ENCODE measurements at places on chromosomes 2 and 18.

DNA sequence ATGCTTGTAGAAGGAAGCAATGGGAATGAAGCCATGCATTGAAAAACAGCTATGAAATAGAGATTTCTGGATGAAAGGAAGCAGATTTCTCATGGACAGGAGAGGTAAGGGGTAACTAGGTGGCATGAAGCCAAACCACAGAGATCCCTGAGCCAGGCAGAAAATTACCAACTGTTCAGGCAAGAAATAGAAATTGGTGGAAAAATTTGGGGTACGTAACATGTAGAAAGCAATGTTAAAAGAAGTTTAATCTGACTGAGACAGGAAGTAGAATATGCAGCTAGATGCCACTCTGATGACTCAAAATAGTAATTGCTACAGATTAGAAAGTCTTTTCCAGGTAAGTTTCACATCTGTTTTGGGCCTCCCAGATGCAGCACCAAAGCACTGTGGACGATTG, 928.5 kb upstream of the CELF4 start:
- DNase-seq: no peak

DNA sequence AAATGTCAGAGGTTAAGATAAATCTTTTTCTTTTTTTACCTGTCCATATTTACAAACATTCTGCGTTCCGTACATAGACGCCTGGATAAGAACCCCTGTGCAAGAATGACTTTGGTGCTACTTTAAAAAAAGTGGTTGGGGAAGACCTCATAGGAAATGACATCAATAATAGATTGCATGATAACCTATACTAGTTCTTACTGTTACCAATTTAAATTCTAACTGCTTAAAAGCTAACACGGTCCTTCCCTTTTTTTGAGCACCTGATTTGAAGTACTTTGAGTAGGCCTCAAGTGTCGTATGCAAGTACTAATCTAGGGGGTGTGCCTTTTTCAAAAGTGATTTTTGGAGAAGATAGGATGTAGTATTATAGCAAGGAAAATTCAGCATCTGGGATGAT, 2.1 kb downstream of the SLC39A10 start:
- no peak for DNase-seq

GRCh38 chr2:241897231-241897916, 27.8 kb downstream of the RTP5 start:
- no peak for DNase-seq

DNA sequence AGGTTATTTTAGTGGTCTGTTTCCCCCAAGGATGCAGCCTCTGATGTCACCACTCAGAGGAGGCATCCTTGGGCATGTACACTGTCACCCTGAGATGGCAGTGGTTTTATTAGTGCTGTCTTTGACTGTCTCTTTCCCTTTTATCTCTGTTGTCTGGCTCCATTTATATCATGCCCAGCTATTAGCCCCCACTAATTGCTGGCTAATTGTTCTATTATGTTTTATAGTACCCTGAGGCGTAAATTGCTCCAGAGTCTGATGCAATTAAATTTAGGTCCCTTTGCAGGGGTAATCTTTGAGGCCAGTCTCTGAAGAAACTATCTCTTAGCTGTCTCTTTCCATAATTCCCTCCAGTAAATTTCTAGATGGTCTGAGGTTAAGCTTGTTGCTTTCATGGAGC, 301.0 kb upstream of the KLHL29 start:
- DNase-seq: no peak

DNA sequence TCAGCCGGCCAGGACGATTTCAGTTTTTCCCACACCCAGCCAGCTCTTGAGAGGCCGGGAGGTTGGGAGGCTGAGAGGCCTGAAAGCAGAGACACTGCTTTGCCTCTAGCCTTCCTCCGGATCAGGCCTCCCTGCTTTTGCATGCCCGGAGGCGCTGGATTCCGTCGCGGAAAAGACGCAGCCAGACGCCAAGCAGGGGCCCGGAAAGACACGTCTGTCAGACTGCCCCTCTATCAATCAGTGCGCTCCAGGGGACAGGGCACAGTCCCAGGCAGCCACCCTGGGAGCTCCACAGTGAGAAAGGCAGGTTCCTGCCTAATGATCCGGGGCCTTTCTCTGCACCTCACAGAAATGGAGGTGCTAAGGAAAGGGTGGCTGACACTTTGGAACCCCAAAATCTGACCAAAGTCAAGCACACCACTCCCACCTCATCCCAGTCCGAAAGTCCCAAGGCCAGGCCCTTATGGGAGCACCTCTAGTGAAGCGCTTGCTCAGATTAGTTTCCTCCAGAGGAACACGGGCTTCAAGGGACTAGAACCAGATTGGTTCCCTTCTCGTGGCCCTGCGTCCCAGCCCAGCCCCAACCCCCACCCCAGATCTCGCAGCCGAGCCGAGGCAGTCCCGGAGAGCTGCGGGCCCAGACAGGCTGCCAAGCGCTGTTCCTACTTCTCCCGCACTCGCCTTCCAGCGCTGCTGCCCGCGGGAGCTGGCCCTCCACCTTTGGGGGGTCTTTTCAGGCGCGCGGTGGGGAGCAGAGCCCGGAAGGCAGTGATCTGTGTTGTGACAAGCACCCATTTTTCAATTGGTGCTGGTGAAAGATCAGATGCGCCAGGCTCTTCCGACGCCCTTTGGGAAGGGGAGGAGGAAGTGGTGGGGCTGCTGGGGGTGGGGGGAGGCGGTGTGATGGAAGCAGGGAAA, 5.0 kb downstream of the DLX1 start:
- no peak for DNase-seq

GRCh38 chr2:150997702-150998440, 263.8 kb downstream of the RBM43 start:
- DNase-seq: no peak

- DNase-seq: no peak
Measured at GRCh38 chr18:1511619-1512311, 607.1 kb downstream of the ADCYAP1 start.

DNA sequence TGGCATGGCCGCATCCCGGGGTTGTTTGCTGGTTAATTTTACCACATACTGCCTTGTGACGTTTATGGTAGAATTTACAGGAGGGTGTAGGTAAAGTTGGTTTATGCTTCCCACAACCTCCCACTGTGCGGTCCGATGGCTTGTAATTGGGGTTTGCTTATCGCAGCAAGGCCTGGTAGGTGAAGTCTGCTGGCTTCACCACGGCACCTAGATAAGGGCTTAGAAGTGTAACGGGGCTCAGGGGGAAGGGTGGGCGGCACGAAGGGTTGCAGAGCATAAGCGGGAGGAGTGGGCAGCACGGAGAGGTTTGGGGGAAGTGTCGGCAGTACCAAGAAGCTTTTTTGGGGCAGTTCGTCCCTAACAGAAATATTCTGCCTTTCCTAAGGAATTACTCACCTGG, 39.0 kb upstream of the TMEM131 start:
- DNase-seq: no peak

DNA sequence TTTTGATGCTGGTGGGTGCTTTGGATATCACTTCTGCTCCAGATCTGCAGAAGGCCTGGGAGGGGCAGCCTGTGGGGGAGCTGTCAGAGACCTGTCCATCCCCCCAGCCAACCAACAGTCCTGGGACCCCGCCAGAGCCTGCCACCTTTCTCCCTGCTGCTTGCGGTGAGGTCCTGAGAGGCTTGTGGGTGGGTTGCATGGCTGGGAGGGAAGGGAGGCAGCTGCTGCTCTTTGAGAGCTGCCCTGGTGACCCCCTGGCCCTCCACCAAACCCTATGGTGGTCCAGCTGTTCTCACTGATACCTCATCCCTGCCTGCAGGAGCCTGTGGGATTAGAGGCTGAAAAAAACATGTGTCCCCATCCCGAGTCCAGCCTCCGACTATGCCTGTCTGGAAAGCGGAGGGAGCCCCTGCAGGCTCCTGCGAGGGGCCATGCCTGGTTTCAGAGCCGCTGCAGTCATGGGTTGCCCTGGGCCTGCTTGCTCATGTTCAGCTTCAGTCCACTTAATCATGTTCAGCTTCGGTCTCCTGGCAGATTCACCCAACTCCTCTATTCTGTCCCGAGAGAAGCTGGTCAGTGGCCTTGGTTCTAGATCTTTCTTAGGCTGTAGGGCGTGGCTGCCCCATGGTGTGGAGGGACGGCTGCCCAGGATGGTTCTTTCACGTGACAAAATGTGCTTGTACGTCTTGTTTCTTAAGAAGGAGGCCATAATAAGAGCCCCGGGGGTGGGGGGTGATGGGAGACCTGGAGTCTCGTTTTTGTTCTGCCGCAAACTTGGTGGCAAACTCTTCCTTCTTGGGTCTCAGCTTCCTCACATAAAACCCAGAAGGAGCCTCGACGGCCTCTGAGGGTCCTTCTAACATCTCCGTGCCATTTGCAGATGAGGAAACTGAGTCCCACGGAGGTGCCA, 98.5 kb downstream of the CTIF start:
- DNase-seq: no peak

- DNase-seq: no peak
Measured at GRCh38 chr2:62010632-62011256, 105.3 kb downstream of the COMMD1 start.

- no peak for DNase-seq
Measured at GRCh38 chr18:57621246-57621604, 411 bp downstream of the NARS1 start.

DNA sequence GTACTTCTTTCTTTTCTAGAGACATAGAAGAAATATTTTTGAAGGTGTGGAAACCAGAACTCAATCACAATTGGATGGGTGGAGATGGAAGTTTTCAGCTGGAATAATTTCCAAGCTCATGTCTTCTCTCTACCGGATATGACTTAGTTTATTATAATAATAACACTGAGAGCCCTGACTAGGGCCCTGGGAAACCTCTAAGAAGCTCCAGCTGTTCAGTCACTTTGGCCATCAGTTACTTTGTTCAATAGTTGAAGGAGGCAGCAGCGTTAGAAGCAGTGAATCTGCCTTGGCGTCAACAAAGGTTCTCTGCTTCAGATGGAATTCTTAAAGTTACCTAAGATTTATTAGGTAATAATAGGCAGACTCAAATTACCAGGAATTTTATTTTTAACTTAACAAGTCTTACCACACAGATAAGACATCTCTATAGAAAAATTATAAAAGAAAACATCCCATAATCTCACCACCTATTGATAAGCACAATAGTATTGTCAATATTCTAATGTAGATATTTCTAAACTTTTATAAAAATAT, 293.8 kb upstream of the CHAC2 start:
- no peak for DNase-seq

DNA sequence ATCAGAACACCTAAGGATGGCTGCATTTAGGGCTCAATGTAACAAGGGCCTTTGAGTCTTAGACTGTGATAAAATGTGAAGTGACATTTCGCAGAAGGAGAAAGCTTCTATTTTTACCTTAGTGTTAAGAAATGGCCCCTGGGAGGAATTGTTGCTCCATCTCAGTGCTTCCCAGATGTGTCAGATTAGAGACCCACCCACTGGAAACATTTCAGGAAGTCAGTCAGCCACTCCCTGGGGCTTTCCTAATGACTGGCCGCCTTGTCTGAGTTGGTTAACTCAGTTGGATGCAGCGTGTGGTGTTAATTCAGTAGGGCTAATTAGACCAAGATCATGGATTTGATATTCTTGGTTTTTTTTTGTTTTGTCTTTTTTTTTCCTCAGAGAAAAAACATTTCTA, 355.9 kb downstream of the PIK3C3 start:
- no peak for DNase-seq

DNA sequence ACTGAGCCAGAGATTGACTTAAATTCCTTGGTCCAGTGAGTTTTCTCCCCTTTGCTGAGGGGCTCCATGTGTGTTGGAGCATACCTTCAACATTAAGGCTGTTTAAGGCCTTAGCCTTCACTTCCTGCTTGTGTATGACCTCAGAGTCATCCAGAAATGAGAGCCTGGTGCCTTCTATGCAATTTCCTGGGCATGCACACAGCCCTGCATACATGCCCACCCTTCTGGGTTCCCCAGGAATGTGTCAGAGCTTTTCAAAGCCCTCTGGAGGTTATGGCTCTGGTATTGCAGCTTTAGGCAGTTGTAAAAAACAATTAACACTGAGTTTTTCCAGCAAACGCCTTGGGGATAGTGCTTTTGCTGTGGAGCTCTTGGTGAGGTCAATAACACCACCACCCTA, 16.7 kb downstream of the IL1R1 start:
- DNase-seq: no peak

DNA sequence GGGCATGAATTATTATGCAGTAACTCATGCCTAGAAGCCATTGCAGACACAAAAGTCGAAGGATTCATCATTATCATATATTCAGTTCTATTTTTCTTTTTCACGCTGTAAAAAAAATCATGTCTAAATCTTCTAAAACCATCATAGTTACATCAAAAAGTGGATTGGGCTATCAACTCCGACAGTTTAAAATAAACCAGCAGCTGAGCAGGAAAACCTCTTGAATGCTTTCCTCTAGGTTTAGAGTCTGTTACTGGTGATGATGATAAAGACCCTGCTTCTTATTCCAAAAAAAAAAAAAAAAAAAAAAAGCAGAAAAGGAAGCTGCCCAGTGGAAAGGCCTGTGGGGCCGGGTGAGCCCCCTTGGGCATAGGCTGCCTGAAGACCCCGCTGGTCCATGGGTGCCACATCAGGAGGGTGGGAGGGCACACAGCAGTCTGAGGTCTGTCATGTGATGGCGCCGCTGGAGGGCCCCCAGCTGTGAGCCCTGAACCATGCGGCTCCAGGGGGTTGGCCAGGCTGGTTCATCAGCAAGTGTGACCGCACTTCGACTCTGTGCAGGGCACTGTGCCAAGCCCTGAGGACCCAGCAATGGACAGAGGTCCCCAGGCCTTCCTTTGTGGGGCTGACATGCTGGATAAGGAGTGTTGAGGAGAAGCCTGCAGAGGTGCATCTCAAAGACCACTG, 199.6 kb downstream of the EIPR1 start:
- no peak for DNase-seq

GRCh38 chr18:67134911-67135310, 381.6 kb downstream of the DSEL start:
- DNase-seq: no peak

DNA sequence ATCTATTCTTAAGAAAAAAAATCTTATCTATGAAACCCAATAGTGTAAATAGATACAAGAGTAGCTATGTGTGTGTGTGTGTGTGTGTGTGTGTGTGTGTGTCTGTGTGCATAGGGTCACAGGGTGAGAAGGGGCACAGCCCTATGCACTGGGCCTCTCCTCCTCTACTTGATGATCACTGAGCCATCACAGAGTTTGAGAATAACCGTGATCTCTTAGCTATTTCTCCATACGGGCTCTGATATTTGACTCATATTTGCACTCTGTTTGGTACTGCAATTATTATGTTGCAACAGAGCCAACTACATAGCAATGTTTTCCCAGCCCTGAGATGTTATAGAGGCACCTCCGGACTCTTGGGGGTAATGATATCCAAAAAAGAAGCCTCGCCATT, 28.8 kb upstream of the SLC40A1 start:
- no peak for DNase-seq
